Activated T-helper 1 cell treated with anti-CD3 and anti-CD28 coated beads, Interleukin-2, amount 50 U/mL, for 16 hours (primary cell): ENCODE measurements at places on chromosomes 3 and 15.

GRCh38 chr3:114451561-114452018, 157.8 kb downstream of the TIGIT start:
- no peak for DNase-seq

DNA sequence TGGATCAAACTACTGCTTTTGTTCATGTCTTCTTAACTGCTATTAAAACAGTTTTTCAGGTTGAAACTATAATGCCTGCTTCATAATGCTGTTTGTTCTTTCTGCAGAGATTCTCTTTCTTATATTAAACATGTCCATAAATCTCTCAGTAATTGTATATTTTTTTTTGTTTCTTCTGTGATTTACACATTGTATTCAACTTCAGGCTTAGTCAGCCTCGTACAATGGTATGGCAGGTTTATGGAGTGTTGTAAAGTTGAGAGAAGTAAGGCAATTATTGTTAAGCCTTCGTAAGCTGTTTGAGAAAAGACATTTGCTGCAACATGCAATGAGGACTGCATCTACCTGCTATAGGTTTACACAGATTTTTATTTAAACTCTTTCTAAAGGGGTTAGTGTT, 977.1 kb downstream of the DIPK2A start:
- DNase-seq = no peak

GRCh38 chr3:17336291-17336690, 406.1 kb downstream of the TBC1D5 start:
- no peak for DNase-seq

DNA sequence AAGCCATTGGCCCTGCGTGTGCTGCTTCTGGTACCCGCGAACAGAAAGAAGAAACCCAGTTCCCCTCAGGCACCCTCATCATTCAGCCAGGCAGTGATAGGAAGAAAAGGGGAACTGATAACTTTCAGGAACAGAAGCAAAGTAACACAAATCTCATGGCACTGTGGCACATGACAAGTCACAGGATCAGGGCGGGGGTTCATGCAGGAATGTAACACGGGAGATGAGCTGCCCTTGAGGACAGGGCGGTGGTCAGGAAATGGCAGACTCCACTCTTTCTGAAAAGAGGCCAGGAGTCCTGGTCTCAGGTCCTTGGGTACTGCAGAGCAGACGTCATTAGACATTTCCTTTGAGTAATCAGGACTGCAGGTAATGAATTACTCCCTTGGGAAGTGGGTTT, 95.5 kb downstream of the CCNL1 start:
- no peak for DNase-seq

DNA sequence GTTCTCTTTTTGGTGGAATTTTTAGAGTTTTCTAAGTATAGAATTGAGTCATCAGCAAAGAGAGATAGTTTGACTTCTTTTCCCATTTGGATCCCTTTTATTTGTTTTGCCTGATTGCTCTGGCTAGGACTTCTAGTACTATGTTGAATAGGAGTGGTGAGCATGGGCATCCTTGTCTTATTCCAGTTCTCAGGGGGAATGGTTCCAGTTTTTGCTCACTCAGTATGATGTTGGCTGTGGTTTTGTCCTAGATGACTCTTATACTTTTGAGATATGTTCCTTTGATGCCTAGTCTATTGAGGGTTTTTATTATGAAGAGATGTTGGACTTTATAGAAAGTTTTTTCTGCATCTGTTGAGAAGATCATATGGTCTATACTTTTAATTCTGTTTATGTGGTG, 72.5 kb downstream of the TNFAIP8L3 start:
- DNase-seq = no peak

GRCh38 chr3:182795389-182795782, 2.1 kb downstream of the ATP11B start:
- no peak for DNase-seq

GRCh38 chr3:100400419-100400779, 490 bp downstream of the TOMM70 start:
- DNase-seq = no peak

DNA sequence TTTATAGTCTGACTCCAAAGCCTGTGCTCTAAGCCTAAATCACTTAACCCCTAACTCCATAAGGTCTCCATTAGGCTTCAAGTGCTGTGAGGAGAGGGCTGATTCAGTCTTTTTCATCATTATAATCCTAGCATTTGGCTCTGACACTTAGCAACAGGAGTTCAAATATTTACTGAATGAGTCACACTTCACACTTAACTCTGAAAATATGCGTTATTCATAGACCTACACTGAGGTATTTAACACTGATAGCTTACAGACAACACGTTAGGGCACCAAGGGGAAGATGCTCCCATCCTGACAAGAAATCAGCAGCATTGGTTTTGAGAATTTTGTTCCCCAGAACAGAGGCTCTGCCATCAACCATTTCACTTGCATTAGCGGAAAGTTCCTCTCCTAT, 53.5 kb downstream of the MSL2 start:
- no peak for DNase-seq

DNA sequence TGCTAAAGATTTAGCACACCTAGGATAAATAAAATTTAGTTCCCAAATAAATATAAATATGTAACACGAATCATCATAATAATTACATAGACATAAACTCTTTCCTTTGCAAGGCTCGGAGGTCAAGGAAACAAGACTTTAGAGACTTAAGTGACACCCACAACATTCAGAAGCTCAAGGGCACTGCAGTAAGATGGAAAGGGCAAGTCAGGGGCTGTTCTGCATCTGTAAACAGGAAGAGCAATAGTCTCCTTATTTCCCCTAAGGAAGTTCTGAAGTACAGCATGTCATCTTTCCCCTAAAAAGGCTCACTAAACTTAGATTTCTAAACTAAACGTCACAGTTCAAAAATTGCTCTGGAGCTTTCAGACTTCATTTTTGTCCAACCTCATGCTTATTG, 26.9 kb upstream of the KBTBD8 start:
- DNase-seq = no peak

DNA sequence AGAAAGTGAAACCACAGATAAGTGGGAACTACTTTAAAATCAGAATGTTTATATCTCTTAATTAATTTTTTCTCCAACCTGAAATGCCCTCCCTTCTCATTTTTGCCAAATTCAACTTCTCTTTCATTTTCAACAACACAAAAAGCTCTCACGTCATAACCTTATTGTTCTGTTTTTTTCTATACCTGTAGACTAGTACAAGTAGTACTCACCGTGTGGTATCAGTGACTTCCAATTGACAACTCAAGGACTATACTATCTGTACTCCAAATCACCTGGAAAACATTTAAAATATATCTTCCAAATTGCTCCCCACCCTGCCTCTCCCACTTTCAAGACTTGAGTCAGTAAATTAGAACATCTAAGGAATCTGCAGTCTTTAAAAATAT, 72.8 kb upstream of the ZNF280D start:
- no peak for DNase-seq

- DNase-seq = no peak
These were observed 132.2 kb downstream of the SLC25A26 start for GRCh38 chr3:66353039-66353438.

DNA sequence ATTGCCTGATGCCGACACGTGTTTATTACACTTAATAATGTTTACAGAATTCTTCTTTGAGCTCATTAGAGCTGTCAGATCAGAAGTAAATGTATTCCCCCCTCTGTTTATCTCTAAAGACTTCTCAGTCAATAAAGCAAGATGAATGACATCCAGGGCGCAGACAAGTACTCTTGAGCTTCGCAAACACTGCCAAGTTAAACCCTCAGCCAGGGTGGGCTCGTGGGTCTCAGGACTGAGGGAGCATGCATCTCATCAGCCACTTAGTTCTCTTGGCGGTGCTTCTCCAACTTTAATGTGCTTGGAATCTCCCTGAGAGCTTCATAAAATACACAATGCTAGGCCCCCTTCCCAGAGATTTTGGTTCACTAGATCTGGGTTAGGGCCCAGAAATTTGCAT, 333.9 kb upstream of the THRB start:
- no peak for DNase-seq

- DNase-seq = no peak
These were observed 40.4 kb downstream of the SRP14 start for GRCh38 chr15:39998511-39999077.

DNA sequence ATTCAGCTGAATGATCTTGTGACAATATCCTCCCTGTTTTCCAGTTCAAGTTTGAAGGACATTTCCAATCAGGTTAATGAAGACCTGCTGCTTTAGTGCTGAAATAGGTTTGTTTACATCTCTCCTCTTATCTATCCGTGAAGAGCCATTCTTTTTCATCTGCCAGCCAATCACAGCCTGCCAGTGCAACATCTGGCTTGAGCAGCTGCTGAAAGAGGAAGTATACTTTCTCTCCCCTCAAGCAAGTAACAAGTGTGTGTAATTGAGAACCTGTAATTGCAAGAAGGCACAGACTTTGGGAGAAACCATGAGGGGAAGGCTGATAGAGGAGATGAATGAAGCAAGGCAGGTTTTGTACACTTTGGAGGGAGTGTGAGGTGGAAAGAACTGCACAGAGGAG, 404.3 kb downstream of the AGBL1 start:
- no peak for DNase-seq

DNA sequence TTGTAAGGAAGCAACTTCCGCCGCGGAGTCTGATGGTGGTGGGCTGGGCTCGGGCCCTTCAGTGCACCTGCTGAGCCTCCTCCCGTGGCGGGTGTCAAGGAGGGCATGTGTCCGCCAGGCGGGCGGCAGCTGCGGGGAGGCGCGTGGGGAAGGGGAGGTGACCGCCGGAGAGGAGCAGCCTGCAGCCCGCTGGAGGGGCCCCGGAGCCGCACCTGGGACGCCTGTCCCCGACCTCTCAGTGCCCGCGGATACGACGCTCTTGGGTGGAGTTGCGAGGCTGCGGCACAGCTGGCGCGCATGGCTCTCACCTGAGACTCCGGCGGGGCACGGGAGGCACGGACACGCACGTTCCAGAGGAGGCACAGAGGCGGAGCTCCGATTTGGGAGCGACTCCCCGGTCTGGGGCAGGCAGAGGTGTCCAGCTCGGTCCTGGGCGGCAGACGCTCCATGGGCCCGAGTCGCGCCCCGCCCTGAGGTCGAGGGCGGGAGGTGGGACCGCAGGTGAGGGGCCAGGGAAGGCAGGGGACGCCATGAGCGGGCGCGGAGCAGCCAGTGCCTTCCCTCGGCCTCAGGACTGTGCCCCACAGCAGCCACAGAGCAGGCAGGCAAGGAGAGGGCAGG, 50.2 kb upstream of the PRR20G start:
- DNase-seq = no peak

- DNase-seq = no peak
These were observed 15.2 kb downstream of the ABCC5 start for GRCh38 chr3:184002469-184002868.

DNA sequence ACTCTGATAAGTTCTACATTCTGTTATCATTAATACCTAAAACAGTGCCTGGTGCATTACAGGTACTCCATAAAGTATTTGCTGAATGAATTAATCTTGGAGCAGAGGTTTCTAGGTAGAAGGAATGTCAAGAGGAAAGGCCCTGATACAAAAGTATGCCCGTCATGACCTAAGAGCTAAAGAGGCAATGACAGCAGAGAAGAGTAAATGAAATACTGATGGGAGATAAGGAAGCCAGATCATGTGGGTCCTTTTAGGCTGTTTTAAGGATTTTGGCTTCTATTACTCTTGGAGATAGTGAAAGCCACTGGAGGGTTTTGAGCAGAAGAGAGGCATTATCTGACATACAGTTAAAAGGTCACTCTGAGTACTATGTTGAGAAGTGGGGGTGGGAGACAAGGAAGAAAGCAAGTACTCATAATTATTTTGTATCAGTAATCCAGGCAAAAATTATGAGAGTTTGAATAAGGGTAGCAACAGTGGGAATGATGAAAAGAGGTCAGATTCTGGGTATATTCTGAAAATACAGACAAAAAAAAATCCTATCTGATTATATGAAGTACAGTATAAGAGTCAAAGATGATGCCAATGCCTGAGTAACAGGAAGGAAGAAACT, 48.3 kb downstream of the DENND4A start:
- DNase-seq = no peak

DNA sequence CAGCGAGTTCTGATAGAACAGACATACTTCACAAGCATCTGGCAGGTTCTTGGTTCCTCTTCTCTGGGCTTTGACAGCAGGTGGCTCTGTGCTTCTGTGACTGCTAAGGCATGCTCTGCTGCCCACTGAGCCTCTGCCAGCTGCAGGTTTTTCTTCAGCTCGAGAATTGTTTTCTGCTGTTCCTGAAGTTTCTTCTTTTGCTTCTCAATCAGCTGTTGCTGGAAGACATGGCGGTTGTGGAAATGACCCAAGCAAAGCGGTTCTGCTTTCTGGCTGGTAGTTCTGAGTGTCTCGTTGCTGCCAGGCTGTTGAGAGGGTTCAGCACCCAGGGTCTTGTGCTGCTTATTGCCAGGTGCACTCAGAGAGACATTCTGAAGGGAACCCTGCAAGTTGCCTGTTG, 50.8 kb downstream of the CCDC191 start:
- no peak for DNase-seq

DNA sequence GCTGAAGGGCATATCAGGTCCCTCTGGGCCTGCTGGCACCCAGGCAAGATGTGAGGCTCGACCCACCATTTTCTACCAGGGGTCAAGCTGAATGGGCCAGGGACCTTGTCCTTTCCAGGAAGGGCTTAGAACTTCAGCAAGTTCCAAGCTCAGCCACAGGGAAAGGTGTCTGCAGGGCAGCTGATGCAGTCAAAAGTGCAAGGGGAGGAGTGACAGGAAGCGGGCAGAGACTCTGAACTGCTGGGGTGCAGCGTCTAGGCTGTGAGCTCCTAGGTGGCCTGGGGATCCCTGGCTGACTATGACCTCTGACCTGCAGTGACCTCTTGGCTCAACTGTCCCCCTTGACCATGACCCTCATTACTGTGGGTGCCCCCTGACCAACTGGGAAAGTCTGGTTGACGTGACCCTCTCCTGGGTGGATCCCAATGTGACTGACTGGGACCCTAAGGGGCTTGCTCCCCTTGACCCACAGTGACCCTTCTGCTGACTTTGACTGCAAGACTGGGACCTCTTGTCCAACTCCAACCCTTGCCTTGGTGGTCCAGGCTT, 14.4 kb upstream of the SEC13 start:
- DNase-seq = no peak

DNA sequence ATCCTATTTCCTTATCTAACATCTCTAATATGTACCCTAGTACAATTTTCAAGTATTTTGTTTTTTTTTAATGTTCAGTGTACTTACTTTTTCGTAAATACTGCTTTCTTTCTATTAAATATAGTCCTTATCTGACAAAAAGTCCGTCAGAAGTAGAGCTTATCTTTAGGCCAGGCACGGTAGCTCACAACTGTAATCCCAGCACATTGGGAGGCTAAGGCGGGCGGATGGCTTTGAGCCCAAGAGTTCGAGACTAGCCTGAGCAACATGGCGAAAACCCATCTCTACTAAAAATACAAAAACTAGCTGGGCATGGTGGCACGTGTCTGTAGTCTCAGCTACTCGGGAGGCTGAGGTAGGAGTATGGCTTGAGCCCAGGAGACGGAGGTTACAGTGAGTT, 41.1 kb downstream of the USP3 start:
- no peak for DNase-seq
